Stimulated activated CD4-positive, alpha-beta T cell treated with anti-CD3 and anti-CD28 coated beads, Interleukin-4, amount 100 ng/mL, for 1 hour (primary cell): ENCODE measurements at places on chromosomes 1 and 21.
A peak's percentile ranks its signal among the peaks of the same experiment; 100 is the strongest.

GRCh38 chr1:30415171-30415940, 308.0 kb downstream of the MATN1 start:
- DNase-seq, result no peak

GRCh38 chr1:17412093-17412870, 27.2 kb downstream of the RCC2 start:
- no peak for DNase-seq

DNA sequence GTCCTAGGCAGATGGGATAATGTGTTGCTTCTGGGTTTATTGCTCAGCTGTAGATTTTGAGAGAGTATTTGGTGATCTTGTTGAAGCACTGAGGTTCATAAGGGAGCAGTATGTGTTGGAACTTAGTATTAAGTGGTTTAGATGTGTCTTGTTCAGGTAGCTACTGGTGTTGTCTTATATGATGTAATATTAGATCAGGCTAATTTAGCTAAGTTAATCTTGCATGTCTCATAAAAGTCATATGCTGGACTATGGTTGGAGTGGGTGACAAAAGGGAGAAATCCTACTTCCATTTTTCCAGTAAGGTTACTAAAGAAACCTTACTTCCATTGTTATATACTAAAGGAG, 196.4 kb downstream of the CLEC20A start:
- DNase-seq, result no peak

GRCh38 chr1:91750398-91750996, 135.5 kb downstream of the TGFBR3 start:
- no peak for DNase-seq

DNA sequence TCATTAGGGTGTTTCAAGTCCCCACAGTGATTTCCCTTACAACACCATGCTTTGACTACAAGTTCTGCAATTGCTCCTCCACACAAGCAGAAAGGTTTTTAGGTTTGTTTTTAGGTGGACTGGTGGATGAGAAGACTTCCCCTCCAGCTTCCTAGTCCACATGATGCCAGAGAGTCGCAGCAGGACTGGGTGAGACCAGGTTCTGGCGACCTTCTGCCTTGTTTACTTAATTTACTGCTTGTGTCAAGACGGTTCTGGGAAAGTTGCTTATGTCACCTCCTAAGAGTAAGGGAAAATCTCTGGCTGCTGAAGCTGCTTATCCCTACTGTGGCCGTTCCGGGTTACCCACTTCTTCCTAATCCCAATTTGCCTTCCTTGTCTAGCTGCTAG, 76.4 kb downstream of the GLUL start:
- DNase-seq, result no peak

GRCh38 chr1:62783736-62784508, at the start of gene ATG4C:
ATG4C (plus strand) TSS chr1:62784132; CDS start chr1:62803787, 19,655 bp downstream.
- DNase-seq, result peak; percentile 85

- no peak for DNase-seq
Observed at GRCh38 chr1:94757931-94758330, 62.2 kb upstream of the SLC44A3 start.

DNA sequence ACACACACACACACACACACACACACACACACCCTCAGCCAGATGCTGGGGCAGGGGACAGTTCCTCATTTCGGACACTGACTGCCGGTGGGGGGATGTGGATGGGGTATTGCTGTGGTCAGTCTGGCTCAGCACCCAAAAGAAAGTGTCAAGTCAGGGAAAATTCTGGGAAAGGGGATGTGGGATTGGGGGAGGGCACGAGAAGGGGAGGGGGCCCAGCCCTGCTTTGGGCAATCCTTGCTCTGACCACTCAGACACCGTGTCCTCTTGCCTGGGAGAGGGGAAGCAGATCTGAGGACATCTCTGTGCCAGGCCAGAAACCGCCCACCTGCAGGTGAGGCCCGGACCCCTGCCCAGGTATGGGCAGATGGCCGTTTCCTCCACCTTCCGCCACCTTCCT, at the start of gene C1QC:
C1QC (plus strand) TSS at position 253 of the 400 bp plus-strand sequence. CDS start 391 bp downstream, outside the sequence.
- no peak for DNase-seq

GRCh38 chr1:145696630-145696960, 10.6 kb downstream of the PDZK1 start:
- DNase-seq, result no peak

DNA sequence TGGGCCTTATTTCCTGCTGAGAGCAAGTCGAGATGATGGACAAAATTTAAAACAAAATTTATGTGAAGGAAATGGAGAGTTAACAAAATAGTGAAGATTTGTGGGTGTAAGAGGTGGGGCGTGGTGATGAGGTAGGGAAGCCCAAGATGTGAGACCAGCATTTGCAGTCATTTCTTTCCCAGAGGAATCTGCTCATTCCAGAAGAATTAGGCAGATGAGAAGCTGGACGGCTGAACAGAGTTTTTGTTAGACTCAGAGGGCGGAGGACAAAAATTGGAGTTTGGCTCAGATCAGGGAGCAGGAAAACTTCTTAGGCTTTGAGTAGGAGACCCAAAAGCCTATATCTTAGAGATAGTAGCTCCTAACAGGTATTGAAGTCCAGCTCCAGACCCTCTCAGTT, 65.3 kb downstream of the CAMTA1 start:
- no peak for DNase-seq

GRCh38 chr1:178536844-178537371, 24.0 kb downstream of the TEX35 start:
- no peak for DNase-seq

DNA sequence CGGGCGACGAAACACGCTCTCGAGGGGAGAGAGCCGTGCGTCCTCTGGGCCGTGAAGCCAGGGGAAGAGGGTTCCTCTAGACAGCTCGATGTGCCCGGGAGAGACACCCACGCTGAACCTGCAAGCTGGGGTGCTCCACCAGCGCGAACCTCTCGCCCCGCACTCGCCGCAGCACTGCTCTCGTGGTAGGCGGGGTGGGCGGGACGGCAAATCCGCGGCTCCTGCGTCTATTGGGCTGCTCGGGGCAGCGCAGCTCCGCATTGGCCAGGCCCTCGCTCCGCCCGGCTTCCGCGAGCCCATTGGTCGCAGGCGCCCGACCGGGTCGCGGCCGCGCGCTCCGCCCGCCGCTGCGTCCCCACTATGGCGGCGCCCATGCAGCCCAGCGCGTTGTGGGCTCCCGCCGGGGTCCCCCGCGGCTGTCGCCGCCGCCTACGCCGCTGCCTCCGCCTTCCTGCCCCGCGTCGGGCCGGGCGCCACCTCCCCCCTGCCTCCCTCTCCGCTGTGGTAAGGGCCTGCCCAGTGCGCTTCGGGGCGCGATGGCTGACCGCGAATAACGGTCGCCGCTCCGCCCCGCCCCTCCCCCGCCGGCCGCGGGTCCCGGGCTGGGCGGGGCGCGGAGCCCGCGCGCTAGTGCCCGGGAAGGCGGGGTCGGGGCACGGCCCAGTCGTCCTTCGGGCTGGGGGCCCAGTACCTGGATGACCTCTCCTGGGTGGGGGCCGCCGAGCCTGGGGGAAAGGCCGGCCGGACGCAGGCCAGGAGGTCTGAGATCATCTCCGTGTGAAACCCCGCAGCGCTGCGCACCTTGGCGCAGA, at the start of gene ST3GAL3:
ST3GAL3 (plus strand) TSS at position 347 of the 812 bp plus-strand sequence. CDS start 28,727 bp downstream, outside the sequence.
- peak; percentile 94 for DNase-seq

DNA sequence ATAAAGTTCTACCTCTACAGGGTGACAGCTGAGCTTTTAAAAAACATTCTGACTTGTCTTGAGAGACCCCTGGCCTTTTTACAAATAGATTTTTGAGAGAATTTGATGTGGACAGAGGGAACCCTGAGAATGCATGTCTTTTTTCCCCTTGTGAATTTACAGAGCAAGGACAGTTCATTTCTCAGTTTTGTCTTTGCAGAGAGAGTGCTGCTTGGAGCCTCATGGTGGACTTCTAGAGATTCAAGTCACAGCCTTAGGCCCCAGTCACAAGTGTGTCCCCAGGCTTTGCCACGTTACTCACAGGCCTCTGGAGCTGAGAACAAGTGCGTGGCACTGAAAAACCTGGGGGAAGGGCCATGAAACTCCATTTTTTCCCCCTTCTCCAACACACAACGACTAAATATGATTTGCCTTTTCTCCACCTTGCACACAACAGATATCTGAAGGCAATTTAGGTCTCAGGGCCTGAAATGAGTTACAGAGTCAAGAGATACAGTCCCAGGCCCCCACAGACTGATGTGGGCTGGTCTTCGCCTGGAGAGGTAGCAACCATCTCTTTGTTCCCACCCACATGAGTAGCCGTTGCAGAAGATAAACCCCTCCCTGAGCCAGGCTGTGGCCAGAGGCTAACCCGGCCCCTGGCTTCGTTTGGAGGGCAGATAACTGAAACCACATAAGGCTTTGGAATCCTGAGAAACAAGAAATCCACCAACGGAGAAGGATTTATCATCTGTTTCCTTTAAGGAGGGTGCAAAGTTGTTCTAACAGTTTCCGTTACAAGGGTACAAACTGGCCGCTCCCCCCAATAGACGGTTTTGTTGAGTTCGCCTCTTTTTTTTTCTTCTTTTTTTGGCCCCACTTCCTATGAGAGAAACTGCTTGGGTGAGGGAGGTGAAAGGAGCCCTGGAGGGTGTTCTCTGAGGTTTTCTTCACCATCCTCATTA, 1.0 kb upstream of the PIGV start:
- no peak for DNase-seq

GRCh38 chr1:118970451-118970850, 17.7 kb downstream of the TBX15 start:
- no peak for DNase-seq

DNA sequence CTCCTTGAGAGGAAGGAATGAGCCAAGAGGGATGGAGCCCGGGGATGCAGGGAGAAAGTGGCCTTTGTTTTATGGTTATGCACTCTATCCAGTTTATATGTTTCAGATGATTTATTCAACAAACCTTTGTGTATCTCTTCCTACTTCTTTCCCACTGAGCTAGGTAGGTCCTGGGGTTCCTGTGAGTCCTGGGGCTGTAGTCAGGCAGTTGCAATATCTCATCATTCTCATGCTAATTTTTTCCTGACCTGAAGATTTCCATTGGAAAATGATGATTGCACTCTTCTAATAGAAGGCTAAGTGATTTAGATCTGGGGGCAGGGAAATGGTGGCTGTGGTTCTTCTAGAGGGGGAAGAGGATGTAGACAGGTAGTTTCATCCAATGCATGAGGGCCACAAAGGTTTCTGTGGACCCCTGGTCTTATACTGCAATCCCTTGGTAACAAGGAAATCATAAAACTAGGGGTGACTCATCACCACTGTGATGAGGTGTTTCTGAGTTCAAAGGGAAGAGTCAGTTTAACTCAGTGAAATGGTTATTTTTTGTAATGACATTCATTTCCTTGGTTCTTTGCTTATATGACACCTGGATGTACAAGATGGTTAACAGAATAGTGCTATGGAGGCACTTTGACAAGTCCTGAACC, 20.2 kb downstream of the B3GALT5 start:
- DNase-seq, result no peak

- no peak for DNase-seq
Observed at GRCh38 chr1:198113342-198113750, 43.5 kb upstream of the NEK7 start.

DNA sequence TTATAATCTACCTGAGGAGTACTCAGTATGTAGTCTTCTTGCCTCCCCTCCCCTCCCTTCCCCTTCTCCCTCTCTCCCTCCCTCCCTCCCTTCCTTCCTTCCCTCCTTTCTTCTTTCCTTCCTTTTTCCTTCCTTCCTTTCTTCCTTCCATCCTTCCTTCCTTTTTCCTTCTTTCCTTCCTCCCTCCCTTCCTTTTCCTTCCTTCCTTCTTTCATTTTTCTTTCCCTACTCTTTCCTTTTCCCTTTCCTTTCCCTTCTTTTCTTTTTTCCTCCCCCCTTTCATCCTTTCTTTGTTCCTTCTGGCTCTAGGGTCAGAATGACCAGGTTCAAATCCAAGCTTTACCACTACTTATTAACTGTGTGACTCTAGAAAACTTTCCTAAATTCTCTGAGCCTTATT, 48.5 kb upstream of the HAO2 start:
- DNase-seq, result no peak

- no peak for DNase-seq
Observed at GRCh38 chr1:92043621-92044020, 13.8 kb downstream of the EPHX4 start.

- DNase-seq, result no peak
Observed at GRCh38 chr1:8625981-8626898, 191.2 kb downstream of the RERE start.

DNA sequence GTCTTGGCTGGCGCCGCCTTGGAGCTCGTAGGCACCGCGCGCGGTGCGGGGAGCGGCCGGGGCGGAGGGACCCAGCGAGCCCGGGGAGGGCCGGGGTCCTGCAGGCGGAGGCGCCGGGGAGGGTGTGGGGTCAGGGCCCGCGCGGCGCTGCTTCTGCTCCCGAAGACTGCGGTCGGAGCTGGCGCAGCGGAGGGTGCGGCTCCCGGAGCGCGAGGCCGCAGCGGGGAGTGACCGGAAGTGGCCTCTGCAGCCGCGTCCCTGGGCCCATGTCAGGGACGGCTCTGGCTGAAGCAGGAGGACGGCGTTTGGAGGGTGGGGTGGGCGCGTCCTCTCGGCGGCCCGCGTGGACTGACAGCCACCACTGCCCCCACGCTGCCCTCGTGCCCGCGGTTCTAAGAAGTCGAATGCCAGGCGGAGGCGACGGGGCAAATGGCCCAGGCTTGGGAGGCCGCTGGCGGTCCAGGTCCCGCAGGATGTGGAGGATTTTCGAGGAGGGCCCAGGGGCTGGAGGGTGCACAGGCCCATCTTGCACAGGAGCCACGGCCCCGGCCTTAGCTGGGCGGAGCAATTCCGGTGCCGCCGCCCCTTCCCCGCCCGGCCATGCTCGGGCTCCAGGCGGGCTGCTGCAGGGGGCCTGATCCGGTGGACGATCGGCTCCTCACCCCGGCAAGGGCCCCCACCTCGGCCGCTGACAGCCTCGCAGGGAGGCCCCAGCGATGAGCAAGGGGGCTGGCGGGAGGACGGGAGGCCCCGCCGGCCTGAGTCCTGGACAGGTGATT, 7.7 kb upstream of the ZNF669 start:
- DNase-seq, result no peak

DNA sequence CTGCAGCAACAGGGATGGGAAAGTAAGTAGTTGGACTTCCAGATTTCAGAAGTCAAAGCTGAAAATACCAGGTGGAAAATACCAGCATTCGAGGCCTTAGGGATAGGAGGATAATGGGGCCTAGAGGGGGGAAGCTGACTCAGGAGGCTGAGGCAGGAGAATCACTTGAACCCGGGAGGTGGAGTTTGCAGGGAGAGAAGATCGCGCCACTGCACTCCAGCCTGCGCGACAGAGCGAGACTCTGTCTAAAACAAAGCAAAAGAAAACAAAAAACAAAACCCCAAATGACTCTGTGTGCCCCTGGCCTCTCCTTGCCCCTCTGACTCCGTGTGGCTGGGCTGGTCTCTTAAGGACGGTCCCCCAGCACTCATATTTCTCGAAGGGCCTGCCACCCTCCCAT, 3.4 kb downstream of the SH2D2A start:
- no peak for DNase-seq

- no peak for DNase-seq
Observed at GRCh38 chr1:3198371-3199271, 129.6 kb downstream of the PRDM16 start.

DNA sequence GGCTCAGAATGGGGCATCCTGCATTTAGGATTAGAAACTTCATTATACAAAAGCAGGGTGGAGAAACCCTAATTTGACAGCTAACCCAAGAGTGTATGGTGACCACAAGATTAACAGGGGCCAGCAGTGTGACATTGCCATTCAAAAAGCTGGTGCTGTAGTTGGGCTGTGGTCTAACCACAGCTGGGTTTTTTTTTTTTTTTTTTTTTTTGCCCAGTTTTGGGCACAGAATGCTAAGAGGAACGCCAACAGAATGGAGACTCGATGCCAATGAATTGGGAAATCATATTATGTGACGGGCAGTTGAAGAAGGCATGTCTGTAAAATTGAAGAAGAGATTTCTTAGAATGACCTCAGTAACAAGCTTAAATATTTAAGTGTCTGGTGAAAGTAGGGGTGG, 58.4 kb downstream of the NFIA start:
- no peak for DNase-seq

- no peak for DNase-seq
Observed at GRCh38 chr21:45835301-45836267, 146.0 kb upstream of the COL6A1 start.

GRCh38 chr1:167173516-167174184, 47.0 kb upstream of the POU2F1 start:
- DNase-seq, result no peak
